ENCODE measurements at places on chromosomes 12 and 14.

GRCh38 chr12:84920331-84920730 lies 7.7 kb upstream of the SLC6A15 start:
- DNase-seq: no peak

DNA sequence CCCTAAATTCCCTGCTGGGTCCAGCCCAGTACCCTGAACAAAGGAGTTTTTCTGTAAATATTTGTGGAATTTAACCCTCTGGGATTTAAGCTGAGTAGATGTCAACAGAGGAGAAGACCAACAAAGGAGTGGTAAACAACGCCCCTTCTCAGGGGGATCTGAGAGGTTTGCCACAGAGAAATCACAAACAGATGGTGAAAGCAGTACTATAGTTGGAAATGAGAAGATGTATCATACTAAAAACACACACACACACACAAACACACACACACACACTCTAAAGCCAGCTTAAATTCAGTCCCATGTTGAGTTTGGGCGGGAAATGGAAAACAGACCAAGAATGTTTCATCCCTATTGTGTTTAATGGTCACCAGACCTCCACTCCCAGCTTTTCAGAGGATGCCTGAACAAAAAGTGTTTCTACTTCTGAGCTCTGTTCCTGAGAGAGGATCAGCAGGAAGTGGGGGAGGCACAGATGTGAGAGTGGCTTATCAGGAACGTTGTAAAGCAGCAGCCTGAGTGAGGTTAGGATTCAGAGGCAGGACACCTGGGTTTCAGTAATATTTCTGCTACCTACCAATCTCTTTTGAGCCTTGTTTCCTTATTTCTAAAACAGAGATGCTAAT lies 3.2 kb downstream of the BIN2 start:
- peak; percentile 8 for DNase-seq

DNA sequence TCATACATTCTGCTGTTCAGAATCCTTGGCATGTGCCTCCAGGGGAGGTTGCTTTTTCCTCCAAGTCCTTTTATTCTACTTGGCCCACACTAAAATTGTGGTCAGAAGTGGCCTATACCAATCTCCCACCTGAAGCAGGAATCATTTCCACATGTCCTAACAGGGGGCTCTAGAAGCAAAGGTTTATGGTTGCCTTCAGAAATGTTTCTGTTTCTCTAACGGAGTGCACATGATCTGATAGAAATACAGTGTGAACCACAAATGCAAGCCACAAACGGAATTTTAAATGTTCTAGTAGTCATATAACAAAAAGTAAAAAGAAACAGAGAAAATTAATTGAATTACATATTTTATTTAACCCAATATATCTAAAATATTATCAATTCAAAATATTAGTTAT lies 4.0 kb downstream of the PTGER2 start:
- no peak for DNase-seq

DNA sequence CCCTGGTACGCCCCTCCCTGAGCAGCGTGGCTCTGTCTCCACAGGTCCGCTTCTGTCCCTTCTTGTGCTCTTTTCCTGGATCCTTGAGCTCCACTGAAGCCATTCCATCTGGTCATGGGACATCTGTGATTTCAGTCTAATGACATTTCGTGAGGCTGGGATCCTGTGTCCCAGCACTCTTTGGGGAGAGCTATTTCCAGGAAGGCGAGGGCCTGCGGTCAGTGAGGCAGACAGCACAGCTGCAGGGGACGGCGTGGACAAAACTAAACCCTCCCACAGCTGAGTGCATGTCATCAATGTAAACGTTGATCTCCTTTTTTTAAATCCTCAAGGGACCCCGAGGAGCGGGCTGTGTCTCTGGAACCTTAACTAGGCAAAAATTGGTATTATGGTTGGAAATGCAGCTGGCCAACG lies 127.7 kb downstream of the DACT1 start:
- no peak for DNase-seq

DNA sequence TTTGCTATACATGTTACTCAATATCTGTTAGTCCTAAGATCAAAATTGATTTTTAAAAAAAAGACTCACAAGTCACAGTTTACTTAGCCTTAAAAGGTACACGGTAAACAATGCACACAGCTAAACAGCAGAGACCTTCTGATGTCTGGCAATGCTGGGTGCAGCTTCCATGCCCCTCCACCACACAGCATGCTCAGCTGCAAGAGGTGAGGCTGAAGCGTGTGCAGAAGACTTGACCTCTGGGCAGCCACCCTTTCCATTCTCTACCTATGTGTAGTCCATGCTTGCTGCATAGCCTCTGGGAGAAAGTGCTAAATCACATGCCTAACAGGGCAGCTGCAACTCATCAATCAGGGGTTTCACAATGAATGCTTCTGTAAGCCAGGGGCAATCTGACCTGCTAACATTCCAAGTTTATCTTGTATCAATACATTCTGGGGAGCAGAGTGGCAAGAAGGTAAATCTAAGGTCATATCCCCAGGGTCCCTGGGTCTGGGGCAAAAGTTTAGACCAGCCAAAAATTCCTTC lies 44.5 kb upstream of the AMN1 start:
- no peak for DNase-seq

GRCh38 chr12:52542157-52542556 lies 10.8 kb downstream of the KRT71 start:
- peak; percentile 24 for DNase-seq

GRCh38 chr12:24898606-24899005 lies 50.3 kb downstream of the BCAT1 start:
- DNase-seq: no peak

DNA sequence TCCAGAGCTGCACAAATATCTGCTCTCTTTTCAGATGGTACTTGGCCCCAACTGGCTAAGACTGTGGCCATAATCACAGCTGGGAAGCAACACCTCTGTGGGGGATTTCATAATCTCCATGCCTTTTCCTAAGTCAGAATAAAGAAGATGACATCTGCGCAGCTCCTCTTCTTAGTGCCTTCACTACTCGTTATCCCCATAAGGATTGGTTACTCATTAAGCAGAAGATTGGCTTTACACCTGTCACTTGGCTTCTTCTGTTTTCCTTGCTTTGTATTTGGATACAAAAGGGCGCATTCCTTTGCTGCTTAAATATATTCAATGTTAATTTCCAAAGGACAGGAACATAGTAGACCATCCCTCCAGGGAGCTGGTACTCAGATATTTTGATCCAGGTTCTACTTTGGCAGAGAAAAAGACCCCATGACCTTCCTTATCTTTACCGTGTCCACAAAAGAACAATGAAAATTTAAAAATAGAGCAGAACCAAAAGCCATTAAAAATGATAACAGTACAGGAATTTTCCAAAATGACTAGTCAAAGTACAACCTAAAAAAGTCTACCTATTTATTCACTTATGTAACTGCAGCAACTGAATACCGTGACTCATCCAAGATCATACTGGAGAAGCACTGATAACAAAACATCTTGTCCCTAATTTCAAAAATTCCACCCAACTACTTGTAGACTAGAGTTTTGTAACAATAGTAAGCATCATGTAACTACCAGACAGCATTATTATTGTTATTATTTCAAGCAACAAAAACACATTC lies 352.3 kb upstream of the TMPO start:
- DNase-seq: no peak

DNA sequence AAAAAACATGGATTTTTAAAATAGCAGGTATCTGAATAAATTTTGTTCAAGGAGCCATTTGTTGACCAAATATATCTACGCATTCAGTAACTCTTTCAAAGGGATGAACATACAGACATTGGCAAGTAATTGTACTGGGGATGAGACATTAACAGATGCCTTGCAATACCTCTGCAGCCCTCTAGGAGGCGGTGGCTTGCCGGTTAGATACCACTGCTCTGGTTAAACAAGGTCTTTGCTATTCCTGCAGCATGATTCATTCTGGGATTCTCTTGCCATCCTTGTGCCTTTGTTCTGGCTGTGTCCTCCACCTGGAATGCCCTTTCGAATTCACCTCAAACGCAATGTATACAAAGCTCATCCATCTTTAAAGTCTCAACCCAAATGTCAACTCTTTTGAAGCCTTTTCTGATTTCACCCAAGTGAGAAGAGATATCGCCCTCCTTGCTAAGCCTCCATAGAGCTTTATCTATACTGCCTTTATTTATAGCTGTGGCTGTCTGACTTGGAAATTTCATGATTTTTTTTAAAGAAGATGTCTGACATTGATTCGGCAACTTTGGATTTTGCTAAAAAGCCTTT lies 131.0 kb upstream of the SRRM4 start:
- peak; percentile 65 for DNase-seq

- DNase-seq: no peak
Measured at GRCh38 chr14:26709019-26709418, 111.2 kb upstream of the NOVA1 start.

GRCh38 chr12:6978611-6979011 lies 7.9 kb downstream of the EMG1 start:
- peak; percentile 18 for DNase-seq

- DNase-seq: no peak
Measured at GRCh38 chr12:30485230-30485890, 210.3 kb downstream of the IPO8 start.

GRCh38 chr12:95796225-95796981 lies 5.8 kb upstream of the NTN4 start:
- no peak for DNase-seq

DNA sequence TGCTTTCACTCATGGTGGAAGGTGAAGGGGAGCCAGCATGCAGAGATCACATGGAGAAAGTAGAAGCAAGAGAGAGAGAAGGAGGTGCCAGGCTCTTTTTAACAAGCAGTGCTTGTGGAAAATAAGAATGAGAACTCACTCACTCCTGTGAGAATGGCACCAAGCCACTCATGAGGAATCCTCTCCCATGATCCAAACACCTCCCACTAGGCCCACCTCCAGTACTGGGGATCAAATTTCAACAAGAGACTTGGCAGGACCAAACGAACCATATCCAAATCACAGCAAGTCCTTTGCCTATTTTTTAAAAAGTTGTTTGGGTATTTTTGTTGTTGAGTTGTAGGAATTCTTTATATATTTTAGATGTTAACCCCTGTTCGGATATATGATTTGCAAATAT lies 245.9 kb upstream of the ARID2 start:
- no peak for DNase-seq

DNA sequence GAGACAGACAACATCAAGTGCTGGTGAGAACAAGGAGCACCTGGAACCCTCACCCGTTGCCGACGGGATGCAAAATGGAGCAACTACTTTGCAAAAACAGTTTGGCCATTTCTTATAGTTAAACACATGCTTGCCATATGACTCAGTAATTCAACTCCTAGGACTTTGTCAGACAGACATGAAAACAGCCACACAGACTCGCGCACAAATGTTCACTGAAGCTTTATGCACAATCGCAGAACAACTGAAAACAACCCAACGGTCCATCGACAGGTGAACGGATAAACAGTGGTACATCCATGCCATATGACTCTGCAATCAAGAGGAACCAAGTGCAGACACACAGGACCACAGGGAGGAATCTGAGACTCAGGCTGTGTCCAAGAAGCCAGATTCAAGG lies 30.8 kb downstream of the NCOR2 start:
- no peak for DNase-seq

DNA sequence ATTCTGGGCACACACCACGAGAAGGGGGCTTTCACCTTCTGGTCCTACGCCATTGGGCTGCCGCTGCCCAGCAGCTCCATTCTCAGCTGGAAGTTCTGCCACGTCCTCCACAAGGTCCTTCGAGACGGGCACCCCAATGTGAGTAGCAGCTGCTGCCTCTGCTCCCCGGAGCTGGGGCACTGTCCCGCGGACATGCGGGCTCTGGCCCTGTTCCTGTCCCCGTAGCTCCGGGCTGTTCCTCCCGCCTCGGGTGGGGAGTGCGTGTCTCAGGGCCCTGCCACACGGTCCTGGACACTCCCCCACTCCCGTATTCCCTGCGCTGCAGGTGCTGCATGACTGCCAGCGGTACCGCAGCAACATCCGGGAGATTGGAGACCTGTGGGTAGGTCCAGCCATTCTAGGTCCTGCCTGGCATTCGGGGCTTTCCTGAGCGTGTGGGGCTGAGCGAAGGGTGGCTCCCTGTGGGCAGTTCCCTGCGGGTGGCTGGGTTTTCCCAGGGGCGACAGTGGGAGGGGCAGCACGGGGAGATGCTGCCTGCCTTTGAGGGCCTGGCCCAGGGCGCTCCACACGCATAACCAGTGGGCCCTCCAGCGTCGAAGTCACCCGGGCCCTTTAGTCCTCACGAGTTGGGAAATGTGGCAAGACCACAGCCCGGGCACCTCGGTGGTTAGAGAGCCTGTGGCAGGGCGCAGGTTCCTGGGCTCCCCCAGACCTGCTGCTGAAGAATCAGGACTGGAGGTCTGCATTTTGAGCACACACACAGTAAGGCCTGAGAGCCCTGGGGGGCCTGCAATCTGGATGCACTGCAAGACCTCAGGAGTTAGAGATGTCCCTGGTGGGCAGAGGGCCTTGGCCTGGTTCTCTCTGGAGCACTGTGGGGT lies 13.5 kb downstream of the HIP1R start:
- DNase-seq: no peak

DNA sequence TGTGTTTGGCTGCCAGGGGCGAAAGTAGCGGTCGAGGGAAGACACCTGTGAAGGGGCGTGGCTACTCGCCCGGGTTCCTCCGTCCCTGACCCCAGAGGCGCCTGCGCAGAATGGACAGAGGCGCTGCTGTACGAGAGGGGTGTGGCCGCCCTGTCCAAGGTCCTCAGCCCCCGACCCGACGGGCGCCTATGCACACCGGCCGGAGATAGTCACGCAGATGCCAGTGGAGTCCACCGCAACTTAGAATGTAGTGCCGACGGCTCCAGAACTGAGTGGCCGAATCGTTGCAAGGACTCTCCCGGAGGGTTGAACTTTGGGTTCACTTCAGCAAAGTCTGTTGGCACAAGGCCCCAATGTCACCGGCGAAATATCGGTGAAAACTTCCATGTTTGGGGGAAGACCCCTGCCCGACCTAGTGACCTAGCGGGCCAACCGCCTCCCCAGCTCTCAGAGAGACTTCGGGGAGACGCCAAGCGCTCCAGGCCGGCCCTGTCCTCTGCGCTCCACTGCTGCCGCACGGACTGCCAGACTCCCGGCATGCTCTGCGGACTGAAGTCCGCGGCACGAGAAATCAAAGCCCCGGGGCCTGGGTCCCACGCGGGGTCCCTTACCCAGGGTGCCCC lies 541 bp upstream of the RNU6-7 start:
- DNase-seq: peak; percentile 72

DNA sequence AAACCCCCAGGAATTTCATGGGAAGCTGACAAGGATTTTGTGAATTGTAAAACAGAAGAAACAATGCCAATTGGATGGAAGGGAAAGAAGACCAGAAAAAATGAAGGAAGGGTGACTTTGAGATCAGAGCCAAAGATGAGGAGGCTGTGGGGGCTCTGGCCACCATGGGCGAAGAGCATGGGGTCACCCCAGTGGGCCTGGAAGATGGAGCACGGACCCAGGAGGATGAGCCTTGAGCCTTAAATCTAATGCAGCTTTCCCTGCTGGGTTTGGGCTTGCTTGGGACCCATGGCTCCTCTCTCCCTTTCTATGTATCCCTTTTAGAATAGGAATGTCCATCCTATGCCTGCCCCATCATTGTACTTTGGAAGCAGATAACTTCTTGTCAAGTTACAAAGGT lies 322.2 kb downstream of the TMEM121 start:
- DNase-seq: no peak

- DNase-seq: peak; percentile 32
Measured at GRCh38 chr12:67410667-67411067, 141.5 kb downstream of the CAND1 start.

Measured in erythroblast (primary cell).